Right forelimb (tissue), 1 donor: ENCODE measurements at places on chromosomes 7 and 10.

DNA sequence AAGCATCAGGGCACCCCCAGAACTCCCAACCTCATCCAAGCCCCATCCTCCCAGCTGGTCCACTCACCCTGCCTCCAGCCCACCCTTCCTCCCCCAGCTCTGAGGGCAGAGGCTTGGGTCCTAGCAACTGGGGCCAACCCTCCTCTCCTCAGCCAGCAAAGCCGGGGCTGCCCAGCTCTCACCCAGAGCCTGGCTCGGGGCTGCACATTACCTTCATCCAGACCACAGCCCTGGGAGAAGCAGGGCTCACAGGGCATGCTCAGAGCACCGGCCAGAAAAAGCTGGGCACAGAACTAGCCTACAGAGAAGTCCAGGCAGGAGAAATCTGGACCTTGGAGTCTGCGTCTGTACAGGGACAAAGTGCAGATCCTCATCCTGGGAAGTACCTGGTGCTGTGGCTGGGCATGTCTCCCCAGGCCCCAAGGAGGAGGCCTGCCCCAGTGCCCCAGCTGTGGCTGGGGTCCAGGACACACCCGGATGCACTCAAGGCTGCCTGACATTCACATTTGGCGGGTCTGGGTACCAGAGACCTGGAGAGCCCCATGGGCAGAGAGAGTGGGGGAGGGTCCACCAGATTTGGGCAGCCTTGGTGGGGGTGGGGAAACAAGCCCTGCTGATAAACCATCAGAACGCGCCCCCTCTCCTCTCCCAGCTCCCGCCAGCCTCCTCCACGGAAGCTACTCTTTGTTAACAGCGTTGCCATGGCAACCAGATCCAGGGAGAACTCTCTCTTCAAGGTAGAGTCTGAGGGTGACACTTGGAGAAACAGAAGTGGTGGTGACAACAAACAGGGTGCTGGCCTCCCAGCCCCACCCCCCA, 5.1 kb downstream of the RASGEF1A start:
- no peak for DNase-seq

DNA sequence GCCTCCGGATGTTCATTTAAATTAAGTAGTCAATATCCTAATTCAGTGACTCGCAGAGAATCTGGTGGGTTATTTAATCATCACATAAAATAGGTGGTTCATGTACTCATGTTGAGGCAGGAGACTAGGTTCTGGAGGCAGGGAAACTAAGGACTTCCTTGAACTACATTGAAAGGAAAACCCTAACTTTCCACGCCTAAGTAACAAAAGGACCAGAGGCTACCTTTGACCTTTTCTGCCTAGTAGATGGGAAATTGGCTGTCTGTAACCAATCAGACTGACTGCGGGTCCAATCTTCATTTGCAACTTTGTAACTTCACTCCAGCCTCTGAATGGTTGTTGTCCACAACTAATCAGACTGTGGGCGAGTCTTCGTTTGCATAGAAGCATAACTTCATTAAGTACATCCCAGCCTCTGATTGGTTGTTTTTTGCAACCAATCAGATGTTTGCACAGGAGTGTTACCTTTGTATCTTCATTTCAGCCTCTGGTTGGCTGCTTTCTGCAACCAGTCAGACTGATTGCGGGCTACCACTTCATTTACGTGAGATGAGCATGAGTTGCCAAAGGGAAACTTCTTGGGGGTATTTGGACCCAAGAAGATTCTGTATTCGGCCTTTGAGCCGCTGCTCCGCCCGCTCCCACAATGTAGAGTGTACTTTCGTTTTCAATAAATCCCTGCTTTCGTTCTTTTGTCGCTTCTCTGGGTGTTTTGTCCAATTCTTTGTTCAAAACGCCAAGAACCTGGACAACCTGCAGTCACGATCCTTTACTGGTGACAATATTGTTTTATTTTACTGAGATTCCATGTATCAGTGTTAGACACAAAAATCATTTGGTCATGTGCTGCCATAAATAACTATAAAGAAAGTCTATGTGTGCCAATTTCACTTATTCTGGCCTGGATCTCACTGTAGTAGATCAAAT, 1.7 kb upstream of the ST7 start:
- DNase-seq = no peak

GRCh38 chr7:88111140-88111743, 108.6 kb downstream of the SRI start:
- DNase-seq = no peak

DNA sequence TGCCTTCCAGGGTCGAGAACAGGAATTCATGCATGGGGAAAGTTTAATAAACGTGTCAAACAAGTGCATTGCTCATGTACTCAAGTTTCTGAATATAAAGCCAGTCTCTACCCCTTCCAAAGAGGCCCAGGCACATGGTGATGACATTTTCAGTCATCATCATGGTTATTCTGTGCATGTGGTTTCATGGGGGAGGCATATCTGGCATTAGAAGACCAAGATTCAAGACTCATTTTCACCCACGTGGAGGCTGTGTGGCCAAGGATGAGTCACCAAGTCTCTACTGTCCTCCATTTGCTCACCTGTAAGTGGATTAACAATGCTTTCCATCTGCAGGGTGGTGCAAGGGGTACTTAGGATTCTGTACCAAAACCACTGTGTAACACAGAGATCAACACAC, 34.0 kb upstream of the CNPY1 start:
- DNase-seq = peak; percentile 29

DNA sequence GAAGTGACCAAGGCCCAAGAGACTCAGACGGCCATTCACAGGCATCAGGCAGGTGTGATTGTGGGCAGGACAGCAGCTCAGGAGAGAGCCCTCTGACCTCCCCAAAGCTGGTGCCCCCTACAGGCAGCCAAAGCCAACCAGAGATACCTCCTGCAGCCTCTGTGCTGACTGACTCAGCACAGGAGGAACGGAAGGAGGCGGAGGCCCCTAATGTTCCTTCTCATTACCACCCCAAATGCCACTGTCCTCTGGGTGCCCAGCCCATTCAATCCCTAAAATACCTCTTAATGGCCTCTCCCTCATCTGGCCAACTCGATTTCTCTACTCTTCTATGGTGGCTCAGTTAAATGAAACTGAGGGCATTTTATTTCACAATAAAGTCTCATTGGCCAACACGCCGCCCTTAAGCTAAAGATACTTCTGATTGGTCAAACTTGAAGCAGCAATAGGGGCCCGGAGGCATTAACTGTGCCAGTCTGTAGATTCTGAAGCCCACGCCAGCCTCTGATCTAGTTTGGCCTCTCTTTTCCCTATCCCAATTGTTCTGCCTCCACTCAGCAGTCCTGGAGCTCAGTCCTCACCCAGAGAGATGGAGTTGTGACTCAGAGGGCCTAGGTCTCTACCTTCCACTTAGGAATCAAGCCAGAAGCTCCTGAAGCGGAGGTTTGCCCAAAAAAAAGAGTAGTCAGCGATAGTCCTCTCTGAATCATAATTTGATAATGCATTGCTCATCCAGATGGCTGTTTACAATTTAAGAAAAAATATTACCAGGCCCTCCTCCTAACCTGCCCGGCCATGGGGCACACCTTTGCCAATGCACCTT, 1.2 kb downstream of the CYREN start:
- DNase-seq = no peak

DNA sequence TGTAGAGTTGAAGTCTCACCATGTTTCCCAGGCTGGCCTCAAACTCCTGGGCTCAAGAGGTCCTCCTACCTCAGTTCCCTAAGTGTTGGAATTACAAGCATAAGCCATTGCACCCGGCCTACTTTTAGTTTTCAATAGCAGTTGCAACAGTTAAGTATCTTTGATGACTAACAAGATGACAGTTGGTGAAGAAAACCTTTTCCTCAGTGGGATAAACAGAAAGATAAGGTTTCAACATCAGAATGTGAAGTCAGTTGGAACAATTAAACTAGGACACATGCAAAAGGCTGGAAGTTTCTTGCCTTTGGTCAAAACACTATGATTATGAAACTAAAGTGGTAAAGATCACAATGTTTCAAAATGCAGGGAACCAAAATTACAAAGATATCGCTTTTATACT, 169.2 kb downstream of the ZNF438 start:
- DNase-seq = no peak

DNA sequence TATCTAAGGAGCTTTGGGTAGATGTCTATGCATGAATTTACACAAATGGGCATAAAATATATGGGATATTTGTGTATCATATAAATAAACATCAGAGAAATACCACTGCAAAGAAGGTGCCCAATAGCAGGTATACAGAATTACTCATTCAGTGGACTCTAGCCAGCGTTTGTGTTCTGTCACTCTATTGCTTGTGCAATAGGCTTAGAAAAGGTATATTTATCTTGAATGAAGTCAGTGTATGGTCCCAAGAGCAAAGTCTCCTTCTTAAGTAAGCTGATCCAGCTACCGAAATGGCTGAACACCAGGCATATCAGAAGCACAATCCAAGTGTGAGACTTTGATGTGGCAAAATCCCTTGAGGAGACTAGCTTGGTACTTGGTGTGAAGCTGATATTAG, 1058.4 kb downstream of the SORCS1 start:
- DNase-seq = no peak

DNA sequence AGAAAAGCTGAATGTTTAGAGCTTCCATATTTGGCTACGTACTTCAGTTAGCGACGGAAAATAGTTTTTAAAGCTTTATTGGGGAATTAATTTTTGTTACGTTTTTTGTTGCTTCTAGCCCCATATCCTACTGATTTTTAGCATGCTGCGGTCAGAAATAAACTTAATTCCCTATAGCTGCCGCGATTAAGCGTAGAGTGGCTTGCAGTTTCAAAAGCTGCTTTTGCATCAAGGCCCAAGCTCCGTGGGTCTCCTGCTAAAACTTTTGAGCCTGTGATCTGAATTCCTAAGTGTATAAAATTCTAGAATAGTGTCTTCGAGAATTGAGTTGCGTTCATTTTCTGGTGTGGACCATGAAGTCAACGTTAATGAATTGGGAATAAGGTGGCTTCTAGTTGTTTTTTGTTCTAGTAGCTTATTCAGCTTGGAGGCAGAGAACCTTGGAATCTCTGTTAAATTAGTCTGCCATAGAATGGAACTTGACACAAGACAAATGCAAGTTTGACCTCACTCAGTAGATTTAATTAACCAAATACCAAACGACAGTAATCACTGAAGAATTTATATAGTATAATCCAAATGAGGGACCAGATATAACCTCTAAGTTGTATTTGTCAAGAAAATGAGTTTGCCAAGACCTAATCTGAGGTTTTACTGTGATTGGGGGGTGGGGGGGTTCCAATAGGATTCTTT, 977 bp downstream of the CALU start:
- DNase-seq = no peak

- no peak for DNase-seq
Observed at GRCh38 chr7:8051373-8051772, 82.8 kb downstream of the GLCCI1 start.

DNA sequence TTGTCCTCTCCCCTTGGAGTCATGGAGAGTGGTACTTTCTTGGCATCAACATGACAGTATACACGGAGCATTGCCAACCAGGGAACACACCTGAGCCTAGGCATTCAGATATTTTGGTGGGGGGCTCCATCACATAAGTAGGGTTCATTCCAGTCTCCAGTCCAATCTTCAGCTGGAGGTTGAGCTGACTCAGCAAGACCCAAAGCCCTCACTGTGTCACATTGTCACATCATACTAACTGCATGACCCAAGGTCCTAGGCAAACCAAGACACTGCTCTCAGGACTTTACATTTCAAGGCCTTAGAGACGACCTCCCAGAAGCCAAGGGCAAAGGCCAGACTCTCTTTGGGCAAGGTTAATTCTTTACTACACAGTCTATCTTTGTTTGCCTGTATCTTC, 190.1 kb downstream of the TMEM178B start:
- no peak for DNase-seq

DNA sequence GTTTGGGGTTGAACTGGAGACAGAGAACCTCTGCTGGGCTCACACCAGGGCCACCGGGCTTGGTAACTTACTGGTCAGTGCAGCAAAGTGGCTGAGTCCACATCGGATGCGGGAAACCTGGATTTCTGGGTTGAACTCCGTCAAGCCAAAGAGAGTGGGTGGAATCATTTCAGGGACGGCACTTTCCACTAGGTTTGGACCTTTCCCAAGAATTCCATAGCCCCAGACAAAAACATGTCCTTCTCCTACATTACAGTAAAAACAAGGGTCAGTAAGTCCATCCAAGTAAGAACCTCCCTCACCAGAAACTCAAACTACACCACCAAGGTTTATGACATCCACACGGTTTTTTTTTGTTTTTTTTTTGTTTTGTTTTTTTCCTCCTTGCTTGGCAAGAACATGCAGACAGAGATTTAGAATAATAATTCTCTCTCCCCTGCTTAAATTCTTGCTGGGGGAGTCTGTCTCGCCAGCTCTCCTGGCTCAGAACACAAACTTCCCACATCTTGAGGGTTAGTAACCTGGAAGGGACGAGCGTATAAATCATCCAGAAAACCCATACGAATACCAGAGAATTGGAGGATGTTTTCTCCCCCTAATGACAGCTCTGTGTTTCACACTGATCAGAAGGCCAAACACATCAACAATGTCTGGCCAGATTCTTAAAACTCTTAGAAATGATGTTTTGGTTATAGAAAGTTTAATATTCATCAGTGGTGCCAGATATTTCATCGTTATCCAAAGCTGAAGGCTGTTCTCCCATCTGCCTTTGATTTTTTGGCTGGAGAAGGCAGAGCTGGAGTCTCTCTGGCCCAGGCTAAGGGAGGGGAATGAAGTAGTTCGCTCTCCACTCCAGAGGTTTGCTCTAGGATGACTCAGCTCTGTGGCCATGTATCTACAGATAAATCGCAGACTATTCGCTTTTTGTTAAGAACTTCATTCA, 17.5 kb downstream of the RCC1L start:
- peak; percentile 61 for DNase-seq

DNA sequence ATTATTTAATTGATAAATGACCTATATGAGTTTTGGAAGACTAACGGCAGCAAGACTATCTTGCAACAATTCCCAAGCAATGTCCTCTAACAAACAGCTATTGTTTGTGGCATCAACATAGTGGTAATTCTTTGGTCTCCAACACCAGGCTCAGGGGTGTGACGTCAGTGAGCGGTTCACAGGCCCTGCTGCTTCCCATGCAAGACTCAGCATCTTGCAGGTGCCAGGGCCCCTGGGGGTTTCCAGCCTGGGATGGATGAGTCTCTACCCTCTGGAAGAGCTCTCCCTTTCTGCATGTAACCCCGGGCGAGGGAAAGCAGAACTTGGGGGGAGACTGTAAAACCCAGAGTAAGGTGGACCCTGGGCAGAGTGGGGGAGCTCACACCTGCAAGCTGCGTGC, 164.7 kb downstream of the ACTR3B start:
- no peak for DNase-seq

- DNase-seq = no peak
Observed at GRCh38 chr10:48611133-48611532, 6.3 kb upstream of the ARHGAP22 start.

DNA sequence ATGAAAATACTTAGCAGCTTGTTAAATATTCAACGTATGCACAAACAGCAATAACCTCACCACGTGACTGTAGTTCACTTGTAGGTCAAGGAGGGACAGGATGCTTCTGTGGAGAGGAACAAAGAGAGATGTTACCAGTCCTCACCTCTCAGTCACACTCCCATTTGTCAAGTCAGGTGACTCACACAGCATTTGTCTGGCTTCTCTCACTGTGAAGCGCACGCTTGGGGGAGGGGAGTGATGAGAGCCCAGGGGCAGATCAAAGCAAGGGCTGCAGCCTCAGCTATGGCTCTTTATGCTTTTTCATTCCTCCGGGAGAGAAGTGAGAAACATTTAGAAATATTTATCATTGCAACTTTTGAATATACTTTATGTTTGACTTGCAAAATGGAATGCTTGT, 2.9 kb upstream of the RBM20 start:
- no peak for DNase-seq
